ENCODE measurements at places on chromosomes 3 and 15.

DNA sequence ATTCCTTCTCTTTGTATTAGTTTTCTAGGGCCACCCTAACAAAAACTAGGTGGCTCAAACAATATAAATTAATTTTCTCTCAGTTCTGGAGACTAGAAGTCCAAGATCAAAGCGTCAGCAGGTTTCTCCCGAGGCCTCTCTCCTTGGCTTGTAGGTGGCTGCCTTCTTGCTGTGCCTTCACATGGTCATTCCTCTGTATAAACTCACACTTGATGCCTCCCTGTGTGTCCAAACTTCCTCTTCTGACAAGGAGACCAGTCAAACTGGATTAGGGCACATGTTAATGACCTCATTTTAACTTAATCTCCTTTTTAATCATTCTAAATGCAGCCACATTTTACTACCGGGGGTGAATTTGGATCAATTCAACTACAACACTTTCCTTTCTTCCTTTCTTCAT lies 691.1 kb downstream of the DIPK2A start:
- no peak for DNase-seq

DNA sequence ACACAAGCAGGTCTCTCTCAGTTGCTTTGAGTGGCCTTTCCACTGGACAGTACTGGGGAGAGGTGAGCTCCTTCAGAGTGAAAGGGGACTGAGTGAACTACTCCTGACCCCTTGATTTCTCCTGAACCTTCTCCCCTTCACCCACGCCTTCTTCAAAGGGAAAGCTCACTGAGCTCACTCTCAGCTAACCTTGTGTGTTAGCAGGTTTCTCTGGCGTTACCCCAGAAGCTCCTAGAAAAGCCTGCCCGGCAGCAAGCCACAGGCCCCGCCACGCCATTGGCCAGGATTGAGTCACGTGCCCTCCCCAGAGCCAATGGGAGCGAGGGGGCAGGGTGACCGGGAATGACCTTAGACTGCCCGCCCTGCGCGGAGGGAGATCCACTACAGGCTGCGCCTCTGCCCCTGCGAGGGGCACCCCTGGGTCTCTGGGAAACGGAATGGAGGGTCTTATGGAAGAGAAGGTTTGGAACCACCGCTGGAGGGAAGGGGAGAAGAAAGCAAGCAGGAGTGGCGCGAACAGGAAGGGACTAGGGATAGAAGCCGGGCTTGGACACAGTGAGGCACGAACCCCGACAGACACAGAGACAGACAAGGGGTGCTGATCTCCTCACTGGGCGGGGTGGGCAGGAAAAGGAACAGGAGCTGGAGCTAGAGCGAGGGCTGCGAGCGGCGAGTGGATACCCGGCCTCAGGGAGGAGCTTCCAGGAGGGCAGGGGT lies 17.4 kb upstream of the CLK3 start:
- DNase-seq: peak; percentile 74

DNA sequence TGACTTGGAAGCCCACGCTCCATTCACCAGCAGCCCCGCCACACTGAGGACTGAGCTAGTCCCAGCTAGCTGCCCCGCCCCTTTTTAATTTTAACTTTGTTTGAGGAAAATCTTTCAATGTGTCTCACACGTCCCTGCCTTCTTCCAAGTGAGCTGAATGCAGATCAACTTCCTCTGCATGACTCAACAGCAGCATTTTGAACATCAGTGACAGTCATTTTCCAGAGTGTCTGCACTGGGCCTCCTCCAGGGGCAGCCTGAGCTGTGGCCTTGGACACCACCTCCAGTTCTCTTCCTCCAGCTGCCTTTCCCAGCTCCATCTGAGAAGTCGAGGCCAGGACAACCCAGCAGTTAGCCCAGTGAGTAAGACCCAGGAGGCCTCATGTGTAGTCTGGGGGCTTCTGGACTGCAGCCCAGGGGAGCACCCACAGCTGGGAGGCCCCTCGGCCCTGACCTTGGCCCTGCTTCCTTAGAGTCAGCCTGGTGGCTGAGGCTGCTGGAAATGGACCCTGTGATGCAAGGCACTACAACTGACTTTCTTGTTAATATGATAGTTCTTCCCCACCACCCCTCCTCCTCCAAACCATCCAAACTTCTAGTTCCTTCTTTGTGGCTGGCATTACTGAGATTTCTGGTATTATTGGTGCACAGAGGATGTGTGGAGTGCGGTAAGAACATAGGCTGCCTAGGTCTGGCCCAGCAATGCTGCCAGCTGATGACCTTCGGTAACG lies 21.4 kb upstream of the ESYT3 start:
- no peak for DNase-seq

DNA sequence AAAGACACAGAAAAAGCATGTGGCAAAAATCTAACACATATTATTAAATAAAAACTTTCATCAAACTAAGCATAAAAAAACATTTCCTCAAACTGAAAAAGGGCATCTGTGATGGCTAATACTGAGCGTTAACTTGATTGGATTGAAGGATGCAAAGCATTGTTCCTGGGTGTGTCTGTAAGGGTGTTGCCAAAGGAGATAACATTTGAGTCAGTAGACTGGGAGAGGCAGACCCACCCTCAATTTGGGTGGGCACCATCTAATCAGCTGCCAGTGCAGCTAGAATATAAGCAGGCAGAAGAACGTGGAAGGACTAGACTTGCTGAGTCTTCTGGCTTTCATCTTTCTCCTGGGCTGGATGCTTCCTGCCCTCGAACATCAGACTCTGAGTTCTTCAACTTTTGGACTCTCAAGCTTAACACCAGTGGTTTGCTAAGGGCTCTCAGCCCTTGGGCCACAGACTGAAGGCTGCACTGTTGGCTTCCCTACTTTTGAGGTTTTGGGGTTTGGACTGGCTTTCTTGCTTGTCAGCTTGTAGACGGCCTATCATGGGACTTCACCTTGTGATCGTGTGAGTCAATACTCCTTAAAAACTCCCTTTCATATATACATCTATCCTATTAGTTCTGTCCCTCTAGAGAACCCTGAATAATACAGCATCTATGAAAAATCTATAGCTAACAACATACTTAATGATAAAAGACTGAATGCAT lies 45.4 kb downstream of the DAZL start:
- DNase-seq: no peak

- DNase-seq: no peak
These were observed 147.6 kb downstream of the DNAJB8 start for GRCh38 chr3:128319107-128319506.

GRCh38 chr3:97822359-97822775 lies 556 bp downstream of the CRYBG3 start:
- peak; percentile 55 for DNase-seq

DNA sequence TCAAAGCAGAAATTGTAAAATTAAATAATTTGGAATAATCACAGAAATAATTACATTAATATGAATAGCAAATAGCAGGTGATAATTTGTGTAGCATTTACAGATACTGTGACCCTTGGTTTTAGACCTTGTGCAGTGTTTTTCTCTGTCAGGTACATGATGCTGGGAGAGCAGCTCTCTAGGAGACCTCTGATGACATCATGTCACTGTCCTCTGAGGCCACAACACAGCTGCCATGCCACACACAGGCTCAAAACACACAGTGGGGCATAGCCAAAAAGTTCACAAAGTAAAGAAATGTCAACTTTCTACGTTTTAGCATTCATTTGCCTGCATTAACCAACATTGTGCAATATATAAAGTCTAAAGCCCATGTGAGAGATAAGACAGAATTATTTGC lies 71.8 kb upstream of the ZBTB20 start:
- DNase-seq: no peak

DNA sequence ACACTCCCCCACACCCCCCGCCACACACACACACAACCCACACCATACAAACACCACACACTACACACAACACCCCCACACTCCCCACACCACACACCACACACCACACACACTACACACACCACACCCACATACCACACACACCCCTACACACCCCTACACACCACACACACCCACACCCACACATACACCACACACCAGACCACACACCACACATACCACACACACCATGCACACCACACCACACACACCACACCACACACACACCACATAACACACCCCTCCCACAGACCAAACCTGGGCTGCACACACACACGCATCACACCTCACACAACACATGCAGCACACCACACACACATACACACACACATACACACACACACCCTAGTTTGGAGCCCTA lies 1.8 kb upstream of the RASGRF1 start:
- no peak for DNase-seq

- no peak for DNase-seq
These were observed 46.5 kb upstream of the CLDN18 start for GRCh38 chr3:137963463-137963862.

DNA sequence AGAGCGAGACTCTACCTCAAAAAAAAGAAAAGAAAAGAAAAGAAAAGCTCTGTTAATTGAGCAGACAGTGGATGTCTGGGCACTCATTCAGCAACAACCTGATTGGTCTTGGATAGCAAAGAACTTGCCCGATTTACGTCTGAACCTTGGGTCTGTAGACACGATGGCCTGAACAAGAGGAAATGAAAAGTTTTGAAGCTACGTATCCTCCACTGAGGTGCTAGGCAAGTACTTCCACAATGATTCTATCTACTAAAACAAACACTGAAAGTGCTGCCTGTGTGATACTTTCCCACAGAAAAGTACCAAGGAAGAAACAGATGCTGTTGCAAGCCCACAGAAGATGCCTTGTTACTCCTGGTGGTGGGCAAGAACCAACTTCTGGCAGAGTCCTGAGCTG lies 21.8 kb upstream of the MUSTN1 start:
- DNase-seq: no peak

DNA sequence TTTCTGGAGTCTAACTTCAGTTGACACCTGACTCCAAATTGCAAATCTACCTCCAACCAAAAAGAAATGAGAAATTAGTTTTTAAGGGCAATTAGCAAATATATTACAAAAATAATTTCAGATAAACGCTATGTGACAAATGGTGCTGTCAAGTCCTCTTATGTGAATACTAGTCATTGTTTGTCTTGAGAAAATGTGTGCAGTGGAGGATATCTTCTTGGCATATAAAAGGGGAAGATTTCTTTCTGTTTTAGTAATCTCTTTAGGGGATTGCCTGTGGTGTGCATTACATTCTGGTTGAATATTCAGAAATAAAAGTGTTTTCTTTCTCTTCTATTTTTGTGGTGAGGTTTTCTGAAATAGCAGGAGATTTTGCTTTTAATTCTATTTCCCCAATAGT lies 3.0 kb upstream of the GCSAM start:
- DNase-seq: no peak

DNA sequence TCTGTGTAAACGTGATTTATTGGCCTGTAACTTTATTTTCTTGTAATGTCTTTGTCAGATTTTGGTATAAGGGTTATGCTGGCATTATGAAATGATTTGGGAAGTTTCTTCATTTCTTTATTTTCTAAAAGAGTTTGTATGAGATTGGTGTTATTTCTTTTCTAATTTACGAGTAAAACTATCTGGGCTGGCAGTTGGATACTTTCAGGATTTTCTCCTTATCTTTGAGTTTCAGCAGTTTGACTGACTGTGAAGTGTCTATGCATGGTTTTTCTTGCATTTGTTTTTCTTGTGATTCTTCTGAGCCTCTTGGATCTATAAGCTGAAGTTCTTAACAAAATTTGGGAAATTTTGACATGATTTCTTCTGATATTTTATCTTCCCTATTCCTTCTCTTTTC lies 18.1 kb downstream of the ADGRG7 start:
- no peak for DNase-seq

DNA sequence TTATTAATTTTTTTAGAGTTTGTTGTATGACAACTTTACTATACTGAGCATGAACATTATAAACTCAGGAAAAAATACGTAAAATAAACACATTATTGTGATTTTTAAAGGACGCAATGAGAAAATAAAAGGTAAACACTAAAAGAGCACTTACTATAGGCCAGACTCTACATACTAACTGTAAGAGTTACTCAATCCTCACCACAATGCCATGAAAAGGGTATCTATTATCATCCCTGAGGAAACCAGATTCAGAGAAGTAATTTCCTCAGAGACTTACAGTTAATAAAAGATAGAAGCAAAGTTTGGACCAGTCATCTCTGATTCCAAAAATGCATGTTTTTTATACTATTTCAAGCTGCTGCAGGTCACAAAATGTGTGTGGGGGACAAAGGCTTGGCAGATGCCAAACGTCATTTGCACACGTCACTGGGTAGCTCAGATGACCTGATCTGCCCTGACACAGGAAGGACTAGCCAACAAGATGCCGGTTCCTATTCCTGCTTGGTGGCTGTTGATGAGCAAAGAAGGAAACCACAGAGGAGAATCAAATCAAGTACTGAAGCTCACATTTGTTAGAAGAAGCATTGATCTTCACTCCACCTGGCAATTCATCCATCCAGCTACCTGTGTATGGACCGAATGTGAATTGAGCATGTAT lies 42.3 kb downstream of the KLHL6 start:
- DNase-seq: no peak
